ENCODE measurements at places on chromosomes 16 and 17.

DNA sequence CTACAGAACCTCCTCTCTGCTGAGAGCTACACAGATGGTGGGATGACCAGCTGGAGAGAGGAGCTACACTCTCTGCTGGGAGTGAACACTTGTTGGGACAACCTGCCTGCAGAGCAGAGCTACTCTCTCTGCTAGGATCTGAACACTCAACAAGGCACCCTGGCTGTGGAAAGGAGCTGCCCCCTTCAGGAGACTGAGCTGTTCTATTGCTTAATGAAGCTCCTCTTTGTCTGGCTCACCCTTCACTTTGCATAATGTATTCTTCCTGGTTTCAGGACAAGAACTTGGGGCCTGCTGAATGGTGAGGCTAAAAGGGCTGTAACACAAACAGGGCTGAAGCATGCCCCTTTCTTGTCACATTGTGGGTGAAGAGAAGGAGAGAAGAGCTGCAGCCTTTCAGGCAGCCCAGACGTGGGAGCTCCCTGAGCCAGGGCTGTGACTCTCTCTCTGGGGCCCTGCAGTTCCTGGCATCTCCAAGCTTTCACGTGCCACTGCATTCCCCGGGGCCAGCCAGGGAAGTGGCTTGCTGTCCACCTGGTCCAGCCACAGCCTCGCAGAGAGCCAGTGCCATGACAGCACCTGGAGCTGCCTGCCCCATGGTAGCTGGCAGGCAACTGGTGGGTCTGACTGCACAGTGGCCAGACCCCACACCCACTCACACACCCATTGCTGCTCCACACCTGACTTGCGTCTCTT lies 272.8 kb upstream of the KCNJ16 start:
- DNase-seq = no peak

DNA sequence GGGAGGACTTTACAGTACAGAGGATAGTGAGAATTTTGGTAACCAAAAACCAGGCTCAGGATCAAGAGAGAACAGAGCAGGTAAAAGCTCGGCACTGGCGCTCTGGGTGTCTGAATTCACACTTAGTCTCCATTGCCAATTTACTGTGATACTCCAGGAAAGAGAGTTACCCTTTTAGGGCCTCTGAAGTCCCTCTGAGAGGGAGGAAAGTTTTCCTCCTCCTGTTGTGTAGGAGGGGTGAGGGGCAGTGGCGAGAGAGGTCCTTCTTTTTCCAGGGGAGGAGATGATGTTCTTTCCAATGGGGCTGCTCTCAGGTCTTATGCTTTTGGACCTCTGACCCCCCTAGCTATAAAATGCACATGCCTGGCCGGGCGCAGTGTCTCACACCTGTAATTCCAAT lies 5.4 kb upstream of the TNS4 start:
- no peak for DNase-seq

- DNase-seq = no peak
Observed at GRCh38 chr17:7589891-7590691, at the start of gene SOX15. Gene SOX15 (minus strand): TSS chr17:7590094. CDS start chr17:7589676, 418 bp downstream.

DNA sequence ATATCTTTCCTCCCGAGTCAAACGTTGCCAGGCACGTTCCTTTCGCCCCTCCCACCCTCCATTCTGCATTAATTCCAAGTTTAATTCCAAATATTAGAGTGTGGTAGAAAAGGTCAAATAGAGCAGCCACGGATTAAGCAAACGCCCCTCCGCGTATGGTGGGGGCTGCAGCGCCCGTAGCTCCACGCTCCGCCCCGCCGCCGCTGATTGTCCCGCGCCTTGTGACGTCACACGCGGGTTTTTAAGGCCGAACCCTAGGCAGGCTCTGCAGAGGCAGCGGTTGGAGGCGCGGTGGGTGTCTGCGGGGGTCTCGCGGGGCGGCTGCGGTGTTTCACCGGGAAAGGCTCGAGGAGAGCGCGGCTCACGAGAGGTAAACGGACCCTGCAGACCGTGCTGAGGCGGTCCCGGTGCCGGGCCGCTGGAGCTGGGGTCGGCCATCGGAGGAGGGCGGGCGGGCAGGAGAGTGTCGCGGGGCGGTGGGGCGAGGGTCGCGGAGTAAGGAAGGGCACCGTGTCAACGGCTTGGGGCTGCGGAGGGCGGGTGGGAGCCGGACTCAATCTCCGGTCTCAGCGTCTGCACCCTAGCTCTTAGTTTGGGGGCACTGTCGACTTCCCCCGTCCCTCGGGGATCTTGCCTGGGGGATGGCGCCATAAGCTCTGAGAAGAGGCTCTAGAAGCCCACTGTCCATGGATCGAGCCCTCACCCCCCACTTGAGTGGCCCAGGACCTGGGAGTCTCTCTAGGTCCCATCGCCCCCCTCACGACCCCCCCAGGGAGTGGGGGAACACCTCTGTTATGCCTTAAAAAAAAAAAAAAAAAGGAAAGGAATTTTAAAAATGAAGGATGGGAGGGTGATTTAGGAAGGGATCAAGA lies at the start of gene ARL4D:
Gene ARL4D, plus strand, starts transcription at position 270 of the 872 bp plus-strand sequence. CDS start 740 bp downstream, outside the sequence.
- peak; percentile 67 for DNase-seq

DNA sequence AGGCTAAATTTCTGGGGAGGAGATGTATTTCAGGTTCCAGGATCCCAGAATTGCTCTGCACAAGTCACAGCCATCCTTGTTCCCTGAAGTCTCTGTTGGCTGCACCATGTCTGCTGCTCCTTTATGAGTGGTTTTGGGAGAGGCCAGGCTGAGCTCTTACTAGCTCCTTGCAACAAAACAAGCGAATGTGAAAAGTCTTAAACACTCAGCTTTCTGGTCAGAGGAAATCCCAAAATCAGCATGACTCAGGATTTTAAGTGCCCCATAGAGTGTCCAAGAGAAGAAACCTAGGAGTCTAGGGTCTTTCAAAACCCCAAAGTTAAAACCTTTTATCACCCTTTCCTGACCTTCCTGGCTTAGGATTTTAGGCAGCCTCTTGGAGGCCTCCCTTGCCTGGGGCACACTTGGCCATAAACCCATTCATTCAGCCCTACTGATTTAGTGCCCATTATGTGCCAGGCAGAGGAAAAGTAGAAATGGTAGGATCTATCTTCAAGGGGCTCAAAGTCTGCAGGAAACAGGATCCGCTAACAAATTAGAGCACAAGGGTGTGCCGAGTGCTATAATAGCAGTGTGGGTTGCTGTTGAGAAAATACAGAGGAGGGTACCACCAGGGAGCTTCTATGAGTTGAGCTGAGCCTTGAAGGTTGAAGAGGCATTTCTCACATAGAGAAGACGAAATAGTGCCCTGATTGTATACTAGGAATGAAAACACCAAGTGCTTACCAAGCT lies 36.9 kb downstream of the SOST start:
- DNase-seq = no peak

DNA sequence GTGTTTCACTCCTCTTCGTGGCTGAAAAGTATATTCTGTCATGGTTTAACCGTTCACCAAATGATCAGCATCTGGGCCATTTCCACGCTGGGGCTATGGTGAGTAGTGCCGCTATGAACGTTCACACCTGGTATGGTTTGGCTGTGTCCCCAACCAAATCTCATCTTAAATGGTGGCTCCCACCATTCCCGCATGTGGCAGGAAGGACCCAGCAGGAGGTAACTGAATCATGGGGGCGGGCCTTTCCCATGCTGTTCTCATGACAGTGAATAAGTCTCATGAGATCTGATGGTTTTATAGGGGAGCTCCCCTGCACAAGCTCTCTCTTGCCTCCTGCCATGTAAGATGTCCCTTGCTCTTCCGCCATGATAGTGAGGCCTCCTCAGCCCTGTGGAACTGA lies 45.7 kb upstream of the ZNF469 start:
- no peak for DNase-seq

DNA sequence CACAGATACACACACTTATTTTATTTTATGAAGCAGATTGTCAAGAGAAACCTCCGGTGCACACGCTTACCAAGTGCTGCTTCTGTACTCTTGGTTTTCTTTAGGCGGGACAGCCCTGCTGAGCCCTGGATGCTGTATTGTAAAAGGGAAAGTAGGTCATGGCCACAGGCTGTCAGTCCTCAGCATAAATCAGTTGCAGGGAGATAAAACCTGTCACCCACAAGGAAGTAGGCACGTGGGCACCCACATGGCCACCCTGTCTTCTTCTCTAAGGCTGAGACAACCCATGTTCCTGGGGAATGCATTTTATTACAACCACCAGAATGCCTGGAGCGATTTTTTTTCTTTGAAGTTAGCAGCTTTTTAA lies 59.3 kb downstream of the ASIC2 start:
- no peak for DNase-seq

DNA sequence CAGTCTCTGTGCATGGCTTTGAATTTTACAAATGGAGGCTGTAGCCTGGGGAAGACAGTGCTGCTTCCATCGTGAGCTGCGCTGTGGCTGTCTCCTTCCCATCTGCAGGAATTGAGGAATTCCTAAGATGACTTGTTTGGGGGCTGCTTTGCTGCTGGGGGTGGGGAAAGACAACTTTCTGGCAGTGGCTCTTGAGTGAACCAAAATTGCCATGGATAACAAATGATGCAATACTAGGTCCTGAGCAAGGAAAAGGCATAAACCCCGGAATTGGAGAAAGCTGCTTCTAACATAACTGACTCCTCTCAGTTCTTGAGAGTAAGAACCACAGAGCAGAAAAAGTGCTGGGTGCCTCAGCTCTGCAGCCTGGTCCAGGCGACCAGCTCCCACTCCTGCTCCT lies 245.0 kb upstream of the RPL38 start:
- no peak for DNase-seq

- DNase-seq = no peak
Observed at GRCh38 chr16:79429381-79430190, 171.0 kb downstream of the MAF start.

GRCh38 chr16:11734025-11734652 lies 8.5 kb downstream of the TXNDC11 start:
- DNase-seq = no peak

GRCh38 chr17:13544292-13544691 lies 57.4 kb downstream of the HS3ST3A1 start:
- no peak for DNase-seq

Measured in NCI-H1930 (cell line).